ENCODE measurements at places on chromosomes 4 and X. TPM values are rescaled to one million over a fixed set of nuclear protein-coding genes. Genes with fewer than 3 reads are reported as not detected.

TLR1 gene
- polyA plus RNA-seq: 4.6 TPM

GASK1B gene
- 44.7 TPM for polyA plus RNA-seq

GRCh38 chr4:122360754-122361153, 18.1 kb upstream of the ADAD1 start:
- DNase-seq: no peak

PLAC1 gene
- 5.8 TPM for polyA plus RNA-seq

DNA sequence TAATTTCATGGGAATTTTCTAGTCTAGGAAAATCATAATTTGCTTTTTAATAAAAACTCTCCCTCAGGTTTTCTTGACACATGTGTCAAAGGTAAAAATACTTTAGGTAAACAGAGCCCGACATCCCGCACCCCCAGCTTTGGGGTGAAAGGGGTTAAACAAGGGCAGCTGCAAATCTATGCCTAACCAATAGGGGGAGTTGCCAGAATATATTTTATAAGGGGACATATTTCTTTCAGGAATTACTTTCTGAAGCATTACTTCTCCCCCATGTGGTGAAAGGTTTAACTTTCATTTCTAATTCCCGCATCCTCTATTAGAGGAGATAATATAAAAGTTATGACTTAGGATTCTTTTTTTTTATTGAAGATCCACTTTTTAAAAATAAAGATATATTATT, 53.9 kb upstream of the HEPH start:
- DNase-seq: no peak

GRCh38 chrX:10900585-10901289, 210.4 kb upstream of the HCCS start:
- DNase-seq: no peak

DNA sequence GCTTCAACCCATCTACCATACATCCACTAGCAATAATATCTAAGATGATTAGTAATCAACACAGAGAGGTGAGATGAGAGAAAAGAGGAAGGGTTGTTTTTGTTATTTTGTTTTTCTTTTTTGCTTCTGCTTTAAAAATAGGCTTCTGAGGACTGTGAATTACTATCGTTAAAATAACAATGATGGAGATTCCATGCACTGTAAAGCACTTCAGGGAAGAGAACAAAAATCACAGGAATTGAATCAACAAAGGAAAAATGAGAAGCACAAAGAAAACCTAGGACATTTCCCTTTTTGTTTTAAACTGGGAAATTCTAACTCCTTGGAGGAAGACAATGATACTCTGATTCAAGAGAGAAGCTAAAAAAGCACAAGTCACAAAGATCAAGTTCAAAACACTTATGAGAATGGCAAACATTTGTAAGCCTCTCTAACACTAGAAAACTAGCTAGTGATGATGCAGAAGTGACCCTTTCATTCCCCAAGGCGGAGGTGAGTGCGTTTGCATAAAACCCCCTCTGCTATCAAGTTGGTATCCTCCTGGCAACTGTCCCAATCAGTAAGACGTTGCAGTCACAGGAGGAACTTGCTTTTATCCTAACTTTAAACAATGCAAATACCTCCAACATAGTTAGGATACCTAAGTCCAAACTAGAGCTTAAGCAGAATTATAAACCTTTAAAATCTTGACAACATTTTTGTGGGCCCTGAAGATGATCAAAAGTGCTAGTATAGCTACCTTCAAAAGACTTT, 308.5 kb downstream of the CAMK2D start:
- DNase-seq: no peak

DNA sequence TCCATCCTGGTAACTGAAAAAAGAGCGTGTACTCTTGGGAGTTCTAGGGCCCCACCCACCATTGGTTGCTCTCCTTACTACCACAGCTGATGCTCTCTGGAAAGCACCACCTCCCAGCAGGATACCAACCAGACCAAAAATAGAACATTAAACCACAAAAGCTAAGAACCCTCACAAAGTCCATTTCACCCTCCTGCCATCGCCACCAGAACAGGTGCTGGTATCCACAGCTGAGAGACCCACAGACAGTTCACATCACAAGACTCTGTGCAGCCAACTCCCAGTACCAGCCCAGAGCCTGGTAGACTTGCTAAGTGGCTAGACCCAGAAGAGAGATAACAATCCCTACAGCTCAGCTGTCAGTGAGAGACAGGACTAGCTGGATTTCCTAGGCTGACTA, 240.6 kb downstream of the PABPC4L start:
- DNase-seq: no peak

FAM53A gene
- 1.7 TPM for polyA plus RNA-seq
